ENCODE measurements at places on chromosomes 11 and 22. TPM values are rescaled to one million over a fixed set of nuclear protein-coding genes. Genes with fewer than 3 reads are reported as not detected.

The SPA17 gene
- 6.2 TPM for total RNA-seq

The PGA5 gene
- total RNA-seq: not detected

The GUCY1A2 gene
- total RNA-seq: not detected

The FXYD2 gene
- not detected for total RNA-seq

The SLC22A9 gene
- total RNA-seq: not detected

The OR52E8 gene
- not detected for total RNA-seq

The ISX gene
- total RNA-seq: not detected

The OR51I1 gene
- total RNA-seq: not detected

The SCGB1C1 gene
- not detected for total RNA-seq

The CBLIF gene
- not detected for total RNA-seq

The TBX1 gene
- not detected for total RNA-seq

The SYT9 gene
- not detected for total RNA-seq

The MS4A12 gene
- total RNA-seq: not detected

The AIFM3 gene
- 5.0 TPM for total RNA-seq

The TREH gene
- not detected for total RNA-seq

The DNAJB7 gene
- total RNA-seq: not detected

The GP1BB gene
- 1.5 TPM for total RNA-seq

The TSPAN18 gene
- total RNA-seq: not detected

The FAU gene
- 778 TPM for total RNA-seq

The PLEKHB1 gene
- total RNA-seq: 4.0 TPM

The MOGAT2 gene
- not detected for total RNA-seq

The ARHGAP20 gene
- total RNA-seq: not detected

The MPEG1 gene
- not detected for total RNA-seq
